ENCODE measurements at places on chromosomes 7 and 10.

DNA sequence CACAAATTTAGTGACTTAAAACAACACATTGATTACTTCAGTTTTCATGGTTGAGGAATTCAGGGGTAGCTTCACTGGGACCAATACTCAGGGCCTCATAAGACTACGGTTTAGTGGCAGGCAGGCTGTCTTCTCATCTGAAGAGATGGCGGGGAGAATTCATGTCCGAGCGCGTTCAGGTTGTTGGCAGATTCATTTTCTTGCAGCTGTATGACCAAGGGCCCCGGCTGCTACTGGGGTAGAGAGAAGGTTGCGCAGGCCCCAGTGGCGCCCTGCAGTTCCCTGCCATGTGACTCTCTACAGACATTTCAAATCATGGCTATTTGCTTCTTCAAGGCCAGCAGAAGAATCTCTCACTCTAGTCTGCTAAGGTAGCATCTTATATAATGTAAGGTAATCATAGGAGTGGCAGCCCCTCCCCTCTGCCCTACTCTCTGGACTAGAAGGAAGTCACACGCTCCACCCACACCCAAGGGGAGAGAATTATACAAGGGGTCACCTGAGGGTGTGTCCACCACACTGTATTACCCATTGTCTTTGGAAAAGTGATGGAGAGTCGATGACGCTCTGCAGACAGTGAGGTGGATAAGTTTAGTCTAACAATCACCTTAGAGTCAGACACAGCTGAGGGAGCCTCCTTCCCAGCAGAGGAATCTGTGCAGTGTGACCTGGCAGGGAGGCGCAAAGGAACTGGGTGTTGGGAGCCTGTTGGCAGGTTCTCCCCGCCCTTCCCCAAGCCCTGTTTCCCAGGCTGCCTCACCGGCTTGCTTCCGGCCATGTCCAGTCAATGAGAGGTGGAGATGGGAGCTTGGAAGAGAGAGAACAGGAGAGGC, 35.7 kb upstream of the PLEKHA1 start:
- DNase-seq, result no peak

GRCh38 chr10:103493916-103494877, 692 bp downstream of the NEURL1 start:
- DNase-seq, result peak; percentile 31

DNA sequence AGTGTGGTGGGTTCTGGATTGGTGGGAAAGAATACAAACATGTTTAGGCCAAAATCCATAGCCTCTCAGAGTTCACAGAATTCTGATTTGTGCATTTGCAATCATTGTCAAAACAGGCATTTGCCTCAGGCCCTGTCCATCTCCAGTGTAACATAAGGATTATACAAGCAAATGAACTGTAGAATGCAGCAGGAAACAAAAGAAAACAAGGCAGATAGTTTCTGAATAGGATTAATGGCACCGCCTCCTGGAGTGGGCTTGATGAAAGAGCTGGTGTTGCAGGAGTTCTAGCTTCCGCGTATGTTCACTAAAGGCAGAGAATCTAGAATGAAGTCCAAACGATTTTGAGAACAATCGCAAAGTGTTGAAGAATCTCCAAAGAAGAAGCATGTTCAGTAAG, 11.3 kb upstream of the MPP7 start:
- DNase-seq, result no peak

- no peak for DNase-seq
Observed at GRCh38 chr7:6237011-6237410, 35.4 kb downstream of the CYTH3 start.

DNA sequence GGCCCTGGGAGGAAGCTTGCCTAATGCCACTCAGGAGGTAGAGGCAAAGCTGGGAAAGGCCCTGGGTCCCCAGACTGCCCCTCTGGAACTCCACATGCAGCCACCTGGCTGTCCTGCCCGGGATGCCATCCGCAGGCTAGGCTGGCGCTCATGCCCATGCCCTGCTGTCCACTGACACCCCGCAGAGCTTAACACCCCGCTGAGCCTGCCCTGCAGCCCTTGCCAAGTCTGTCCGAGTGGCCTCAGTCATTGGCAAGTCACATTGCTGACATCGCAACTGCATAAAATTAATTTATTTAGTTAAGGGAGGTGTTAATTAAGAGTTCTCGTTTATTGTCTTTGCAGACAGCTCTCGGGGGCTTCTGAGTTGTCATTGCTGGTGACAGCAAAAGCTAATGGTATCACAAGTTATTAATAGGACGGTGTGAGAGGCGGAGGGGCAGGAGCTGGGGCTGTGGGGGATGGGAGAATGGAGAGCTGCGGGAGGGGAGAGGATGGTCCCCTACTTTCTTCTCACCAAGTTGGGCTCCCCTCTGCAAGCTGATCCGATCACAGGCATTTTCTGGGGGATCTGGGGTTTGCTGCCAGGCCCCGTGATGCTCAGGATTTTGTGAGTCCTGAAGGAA, 55.6 kb upstream of the PCBD1 start:
- DNase-seq, result no peak

- no peak for DNase-seq
Observed at GRCh38 chr7:155456738-155457543, 988 bp upstream of the EN2 start.

- DNase-seq, result no peak
Observed at GRCh38 chr10:93913706-93914105, 19.9 kb downstream of the SLC35G1 start.

- no peak for DNase-seq
Observed at GRCh38 chr7:51019191-51019844, 236.6 kb upstream of the GRB10 start.

DNA sequence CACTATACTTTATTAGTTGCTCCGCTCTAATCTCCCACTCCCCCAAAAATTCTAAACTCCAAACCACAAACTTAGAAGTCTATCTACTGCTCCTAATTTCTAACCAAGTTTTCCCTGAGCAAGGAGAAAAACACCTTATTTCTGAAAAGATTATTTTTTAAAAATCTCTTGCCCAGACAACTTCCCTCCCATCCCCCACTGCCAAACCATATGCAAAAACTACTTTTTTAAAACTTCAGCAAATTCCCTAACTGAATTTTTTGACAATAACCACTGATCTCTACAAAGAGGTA, 1.9 kb downstream of the UBE2H start:
- DNase-seq, result no peak

DNA sequence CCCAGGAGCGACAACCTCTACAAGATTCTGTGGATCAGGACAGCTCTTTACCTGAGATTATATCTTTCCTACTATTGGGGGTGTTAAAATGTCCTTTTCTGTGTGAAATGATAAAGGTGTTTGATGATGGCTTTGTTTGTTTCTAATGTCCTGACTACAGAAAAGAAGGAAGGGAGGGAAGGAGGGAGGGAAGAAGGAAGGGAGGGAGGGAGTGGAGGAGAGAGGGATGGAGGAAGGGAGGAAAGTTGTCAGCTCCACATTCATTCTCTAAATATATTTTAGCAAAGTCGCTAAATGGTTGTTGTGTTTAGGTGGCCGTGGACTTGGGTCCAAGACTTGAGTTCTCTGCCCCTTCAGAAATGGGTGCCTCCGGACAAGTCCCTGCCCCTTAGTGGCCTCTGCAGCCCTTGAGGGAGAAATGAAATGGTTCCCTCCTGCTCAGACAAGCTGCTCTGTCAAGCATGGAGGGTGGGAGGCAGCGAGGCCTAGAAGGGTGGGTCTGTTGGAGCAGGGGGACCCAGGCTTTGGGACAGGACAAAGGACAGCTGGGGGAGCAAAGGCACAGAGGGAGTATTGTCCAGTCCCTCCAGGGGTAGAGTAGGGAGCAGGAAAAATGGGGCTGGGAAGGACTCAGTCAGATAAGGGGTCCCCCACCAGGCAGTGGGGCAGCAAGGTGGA, 4.4 kb downstream of the RGS10 start:
- no peak for DNase-seq

GRCh38 chr7:42567051-42567450, 330.0 kb upstream of the GLI3 start:
- DNase-seq, result no peak

DNA sequence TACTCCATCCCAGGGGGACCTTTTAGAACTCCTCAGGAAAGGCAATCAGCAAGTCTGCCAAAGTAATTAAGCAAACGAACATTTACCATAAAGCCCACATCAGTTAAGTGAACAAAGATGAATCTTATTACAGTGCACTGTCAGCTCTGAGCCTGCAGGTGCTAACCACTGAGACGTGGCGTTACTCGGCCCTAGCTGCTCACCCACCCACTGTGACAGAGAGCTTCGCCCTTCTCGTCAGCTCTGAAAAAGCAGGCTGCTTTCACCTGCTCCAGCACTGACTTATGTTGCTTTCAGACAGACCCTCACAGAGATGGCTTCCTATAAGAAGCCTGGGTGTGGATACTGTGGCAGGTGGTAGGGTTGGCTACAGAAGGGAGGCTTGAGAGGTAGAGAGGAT, 57.7 kb upstream of the KCNIP2 start:
- no peak for DNase-seq

GRCh38 chr10:19707376-19707775, 108.9 kb upstream of the PLXDC2 start:
- DNase-seq, result no peak

DNA sequence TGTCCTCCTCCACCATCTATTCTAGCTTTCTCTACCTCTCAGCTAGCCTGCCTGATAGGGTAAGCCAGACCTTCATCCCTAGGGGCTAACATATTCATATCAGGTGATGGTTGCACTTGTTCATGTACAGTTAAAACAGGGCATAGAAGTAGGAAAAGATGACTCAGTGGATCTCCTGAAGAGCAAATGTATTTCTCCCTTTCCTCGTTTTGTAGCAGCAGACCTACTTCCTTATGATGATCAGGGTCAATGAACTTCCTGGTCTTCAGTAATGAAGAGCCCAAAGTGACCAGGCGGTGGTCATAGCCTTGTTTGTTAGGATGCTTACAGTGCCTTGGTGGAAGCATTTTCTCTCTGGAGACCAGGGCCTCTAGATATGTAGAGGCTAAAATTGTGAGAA, 6.3 kb downstream of the LIPJ start:
- no peak for DNase-seq

GRCh38 chr10:33073641-33074415, 115.8 kb upstream of the ITGB1 start:
- no peak for DNase-seq

DNA sequence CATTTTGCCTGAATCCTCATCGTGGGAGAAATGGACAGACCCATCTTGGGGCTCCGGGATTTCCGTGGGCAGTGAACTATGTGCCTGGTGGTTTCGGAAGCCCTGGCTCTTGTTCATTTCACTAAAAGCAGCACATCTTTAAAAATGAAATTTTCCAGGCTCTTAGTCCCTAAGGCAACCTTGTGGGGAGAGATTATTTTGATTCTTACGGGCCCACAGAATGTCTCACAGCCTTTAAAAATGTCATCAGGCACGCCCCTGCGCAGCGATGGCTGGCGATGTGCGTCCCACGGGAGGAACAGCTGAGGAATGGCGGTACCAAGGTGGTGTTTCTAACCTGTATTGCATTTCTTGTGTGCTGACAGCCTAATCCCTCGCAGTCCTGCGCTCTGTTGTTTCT, 189.7 kb downstream of the CCDC3 start:
- DNase-seq, result no peak

DNA sequence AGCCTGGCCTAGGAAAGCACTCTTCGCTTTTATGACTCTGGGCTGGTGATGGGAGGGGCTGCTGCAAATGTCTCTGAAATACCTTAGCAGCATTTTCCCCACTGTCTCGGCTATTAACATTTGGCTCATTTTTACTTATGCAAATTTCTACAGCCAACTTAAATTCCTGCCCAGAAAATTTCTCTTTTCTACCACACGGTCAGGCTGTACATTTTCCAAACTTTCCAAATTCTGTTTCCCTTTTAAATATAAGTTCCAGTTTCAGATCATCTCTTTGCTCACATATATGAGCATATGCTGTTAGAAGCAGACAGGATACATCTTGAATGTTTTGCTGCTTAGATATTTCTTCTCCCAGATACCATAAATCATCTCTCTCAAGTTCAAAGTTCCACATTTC, 332.3 kb downstream of the ADK start:
- DNase-seq, result no peak

GRCh38 chr10:14648946-14649345, 125.8 kb downstream of the FAM107B start:
- no peak for DNase-seq

DNA sequence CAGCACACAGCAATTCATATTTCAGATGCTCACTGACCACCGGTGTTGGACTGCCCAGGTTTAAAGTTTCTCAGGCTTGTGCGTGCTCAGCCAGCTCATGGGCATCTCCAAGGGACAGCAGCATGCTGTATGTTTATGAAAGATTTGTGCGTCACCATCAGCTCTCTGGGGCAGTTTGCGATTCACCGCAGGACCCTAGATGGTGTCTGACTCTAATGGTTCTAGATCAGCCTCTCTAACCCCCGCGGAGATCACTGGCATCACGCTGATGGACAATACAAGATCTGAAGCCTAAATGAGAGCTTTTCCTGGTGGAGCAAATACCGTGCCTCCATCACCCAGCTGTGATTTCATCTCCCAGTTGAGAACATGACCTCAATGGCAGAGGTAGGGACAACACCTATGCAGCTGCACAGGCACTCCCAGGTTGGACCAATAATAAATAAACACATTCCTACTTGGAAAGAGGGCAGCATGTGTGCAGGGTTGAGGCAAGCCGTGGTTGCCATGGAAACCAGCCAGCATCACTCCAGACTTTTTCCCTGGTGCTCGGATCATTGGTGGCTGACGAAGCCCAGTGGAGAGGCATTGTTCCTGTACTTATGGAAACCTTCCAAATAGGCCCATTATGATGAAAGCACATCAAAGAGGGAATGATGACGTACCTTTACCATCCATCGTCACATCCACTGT, 253.6 kb downstream of the KCNMA1 start:
- no peak for DNase-seq

DNA sequence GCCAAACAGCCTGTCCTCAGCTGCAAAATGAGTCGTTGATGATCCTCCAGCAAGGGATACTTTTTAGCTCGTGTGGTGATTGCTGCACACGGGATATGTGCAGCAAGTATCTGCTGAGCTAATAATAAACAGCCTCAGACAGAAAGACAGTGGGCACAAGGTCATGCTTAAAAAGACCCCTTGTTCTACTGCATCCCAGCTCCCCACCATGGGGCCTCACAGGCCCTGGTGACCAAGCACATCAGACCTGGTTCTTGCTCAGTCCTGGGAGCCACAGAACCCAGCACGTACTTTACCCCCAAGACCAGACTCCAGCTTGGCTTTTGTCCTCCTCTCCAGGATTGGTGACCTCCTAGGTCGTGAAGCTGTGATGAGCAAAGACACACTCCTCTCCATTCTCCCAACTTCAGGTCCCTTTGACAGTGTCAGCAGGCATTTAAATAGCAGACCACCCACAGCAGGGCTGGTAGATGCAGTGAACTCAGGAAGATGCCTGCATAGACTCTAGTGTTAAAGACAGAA, 50.5 kb downstream of the EGFR start:
- no peak for DNase-seq

- DNase-seq, result no peak
Observed at GRCh38 chr7:87624628-87625027, 3.6 kb upstream of the RUNDC3B start.

Measured in stimulated activated CD4-positive, alpha-beta T cell treated with anti-CD3 and anti-CD28 coated beads, Interleukin-12 subunit alpha, Interleukin-12 subunit beta, amount 100 ng/mL, for 24 hours (primary cell).